ENCODE measurements at places on chromosomes 16 and 17. TPM values are rescaled to one million over a fixed set of nuclear protein-coding genes. Genes with fewer than 3 reads are reported as not detected.

GRCh38 chr17:81918832-81919545 is 1.0 kb upstream of the SIRT7 start:
- DNase-seq = no peak

DNA sequence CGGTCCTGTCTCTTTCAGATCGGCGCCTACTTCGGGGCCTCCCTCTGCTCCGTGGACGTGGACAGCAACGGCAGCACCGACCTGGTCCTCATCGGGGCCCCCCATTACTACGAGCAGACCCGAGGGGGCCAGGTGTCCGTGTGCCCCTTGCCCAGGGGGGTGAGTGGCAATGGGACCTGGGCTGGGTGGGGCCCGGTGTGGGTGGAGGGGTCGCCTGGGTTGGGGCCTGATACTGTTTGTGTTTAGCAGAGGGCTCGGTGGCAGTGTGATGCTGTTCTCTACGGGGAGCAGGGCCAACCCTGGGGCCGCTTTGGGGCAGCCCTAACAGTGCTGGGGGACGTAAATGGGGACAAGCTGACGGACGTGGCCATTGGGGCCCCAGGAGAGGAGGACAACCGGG is 37.7 kb downstream of the ITGAM start:
- no peak for DNase-seq

DNA sequence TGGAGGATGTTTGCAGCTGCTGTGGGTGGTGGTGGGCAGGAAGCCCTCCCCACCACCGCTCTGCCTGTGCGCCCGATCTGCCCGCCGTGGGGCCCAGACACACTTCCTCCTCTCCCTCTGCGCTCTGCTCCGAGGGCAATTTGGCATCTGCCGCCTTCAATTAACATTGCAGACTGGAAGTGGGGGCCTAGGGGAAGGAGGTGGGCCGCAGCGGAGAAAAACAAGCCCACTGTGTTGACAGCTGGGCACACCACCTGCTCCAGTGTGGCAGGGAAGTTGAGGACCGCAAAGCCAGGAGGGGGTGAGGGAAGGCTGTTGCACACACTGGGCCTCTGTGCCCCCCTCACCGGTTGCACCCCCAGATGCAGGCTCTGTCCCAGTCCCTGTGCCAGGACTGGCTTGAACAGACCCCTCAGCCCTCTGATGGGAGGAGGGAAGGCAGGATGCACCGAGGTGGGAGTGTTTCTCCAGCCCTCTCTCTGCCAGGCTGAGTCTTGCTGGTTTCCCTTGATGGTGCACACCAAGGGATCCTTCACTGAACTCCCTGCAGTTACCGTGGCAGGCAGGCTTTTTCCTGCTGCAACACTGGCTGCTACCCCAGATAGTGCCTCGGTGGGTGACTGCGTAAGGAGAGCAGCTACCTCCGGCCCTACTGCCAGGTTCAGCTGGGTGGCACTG is 72.8 kb upstream of the MED9 start:
- DNase-seq = no peak

DNA sequence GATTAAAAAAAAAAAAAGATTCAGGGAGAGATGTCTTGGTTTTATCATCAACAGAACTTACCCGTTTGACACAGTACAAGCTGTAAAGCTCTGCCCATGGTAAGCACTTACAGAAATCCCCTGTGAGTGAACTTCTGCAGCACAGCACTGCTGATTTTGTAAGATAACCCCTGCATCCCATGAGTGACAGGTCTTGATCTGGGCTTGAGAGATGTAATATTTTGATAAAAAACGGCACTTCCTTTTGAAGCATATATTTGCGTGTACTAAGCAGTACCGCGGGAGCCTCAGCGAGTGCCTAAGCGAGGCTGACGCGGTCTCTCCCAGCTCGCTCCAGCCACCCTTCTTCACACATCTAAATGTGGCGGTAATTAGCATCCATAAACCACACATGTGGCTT is 50.5 kb downstream of the IKZF3 start:
- DNase-seq = no peak

DNA sequence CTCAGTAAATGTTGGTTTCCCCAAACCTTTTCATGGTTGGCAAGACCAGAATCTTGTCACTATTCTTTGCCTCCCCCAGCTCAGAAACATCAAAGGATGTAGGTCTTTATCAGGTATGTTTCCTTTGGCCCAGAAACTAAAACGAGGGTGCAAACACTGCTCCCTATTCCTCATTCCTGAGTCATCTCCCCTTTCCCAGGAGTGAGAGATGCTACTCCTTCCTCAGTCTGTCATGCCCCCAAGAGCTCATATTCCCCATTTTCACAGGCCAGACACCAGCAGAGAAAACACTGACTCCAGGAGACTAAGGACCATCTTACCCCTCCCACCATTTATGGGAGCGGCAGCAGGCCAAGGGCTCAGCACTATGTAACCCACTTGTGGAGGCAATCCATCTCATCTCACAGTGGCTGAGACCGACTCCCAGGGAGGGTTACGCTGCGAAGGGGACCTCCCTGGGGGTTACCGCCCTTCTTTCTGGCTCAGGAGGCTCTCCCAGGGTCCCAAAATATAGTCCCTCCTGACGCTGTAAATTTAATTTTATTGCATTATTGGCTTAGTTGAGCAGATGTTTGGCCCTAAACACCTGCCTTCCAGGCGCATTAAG is 1.5 kb downstream of the GEMIN4 start:
- DNase-seq = no peak

DNA sequence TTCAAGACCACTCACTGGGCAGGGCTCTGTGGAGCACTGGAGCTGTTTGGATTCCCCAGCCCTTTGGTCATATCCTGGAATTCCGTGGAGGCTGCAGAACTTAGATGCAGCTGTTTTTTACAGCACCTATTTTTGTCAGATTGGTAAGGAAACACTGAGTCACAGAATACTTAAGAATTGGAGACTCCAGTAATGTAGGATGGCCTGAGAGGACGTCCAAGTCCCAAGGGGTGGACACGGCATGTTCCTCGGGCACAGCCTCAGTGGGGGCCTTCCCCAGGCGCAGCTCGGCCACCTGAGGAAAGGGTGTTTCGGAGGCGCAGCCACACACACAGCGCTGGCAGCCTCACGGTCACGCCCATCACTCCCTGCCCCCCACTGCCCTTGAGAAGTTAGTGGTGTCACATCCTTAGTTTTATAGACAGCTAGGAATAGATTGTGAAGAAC is 14.8 kb downstream of the PLD6 start:
- no peak for DNase-seq

DNA sequence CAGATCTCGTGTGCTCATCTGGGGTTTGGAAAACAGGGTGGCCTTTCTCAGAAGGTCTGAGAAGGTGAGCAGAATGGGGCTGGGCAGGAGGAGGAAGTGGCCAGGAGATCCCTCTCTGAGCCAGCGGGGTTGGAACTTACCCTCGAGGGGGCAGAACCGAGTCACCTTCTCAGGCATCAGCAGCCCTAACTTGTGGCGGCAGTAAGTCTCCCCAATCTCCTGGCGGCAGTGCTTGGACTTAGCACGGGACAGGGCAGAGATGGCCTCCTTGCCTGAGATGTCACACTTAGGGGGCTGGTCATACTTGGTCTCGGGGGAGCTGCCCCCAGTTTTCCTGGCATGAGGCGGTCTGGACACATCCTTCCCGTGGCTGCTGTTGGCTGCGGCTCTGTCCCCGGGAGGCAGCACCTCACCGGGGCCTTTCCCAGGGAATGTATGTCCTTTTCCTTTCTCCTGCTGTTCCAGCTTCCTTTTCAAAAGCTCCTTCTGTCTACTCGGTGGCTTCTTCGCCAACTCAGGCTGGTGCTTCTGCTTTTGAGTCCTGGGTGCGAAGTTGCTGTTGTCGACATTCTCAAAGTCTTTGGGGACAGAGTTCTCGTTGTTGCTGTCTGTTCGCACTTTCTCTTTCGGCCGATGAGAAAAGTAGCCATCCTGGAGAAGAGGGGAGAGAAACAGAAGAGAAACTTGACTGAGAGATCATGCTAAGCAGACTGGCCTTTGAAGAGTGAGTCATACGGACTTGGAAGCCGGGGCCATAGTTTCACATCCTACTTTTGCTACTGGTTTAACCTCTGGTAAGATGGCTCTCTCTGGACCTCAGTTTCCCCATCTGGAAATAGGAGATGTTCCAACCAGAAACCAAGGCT is 211.7 kb downstream of the XYLT1 start:
- DNase-seq = no peak

DNA sequence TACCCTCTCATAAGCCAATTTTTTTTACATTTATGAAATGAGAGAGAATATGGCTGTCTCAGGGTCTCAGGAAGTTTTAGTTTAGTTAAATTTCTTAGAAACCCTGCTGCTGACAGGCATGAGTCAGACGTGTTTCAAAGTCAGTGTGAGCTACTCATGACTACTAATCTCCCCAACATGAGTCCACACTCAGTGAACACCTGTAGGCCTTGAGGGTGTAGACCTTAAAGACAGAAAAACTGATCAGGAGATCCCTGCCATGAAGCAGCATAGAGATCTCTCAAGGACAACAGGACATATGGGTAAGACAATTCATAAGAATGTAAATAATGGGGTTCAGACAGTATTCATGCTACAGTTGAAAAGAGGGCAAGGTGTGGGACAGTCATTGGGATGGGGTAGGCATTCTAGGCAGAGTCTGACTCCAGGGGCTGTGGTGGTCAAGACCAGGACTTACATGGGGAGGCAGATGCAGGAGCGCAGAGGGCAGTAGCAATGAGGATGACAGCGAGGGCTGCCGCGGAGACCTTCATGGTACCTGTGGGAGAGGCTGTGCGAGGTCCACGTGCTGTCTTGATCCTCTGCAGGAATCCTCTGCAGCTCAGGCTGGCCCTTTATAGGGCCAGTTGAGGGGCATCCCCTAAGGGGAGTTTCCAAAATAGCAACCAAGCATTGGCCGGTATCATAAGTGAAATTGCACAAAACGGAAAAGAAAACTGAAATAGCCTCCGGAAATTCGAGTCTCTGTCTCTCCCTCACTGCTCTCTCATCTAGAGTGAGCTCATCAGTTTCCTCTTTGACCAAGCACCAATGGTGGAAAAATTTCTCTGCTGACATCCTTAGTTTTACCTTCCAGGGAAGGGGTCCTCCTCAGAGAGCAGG is at the start of gene CCL5:
Gene CCL5 (minus strand): TSS at position 588 of the 882 bp plus-strand sequence.
- no peak for DNase-seq

GRCh38 chr17:39599665-39600231 is 8.0 kb downstream of the NEUROD2 start:
- no peak for DNase-seq

DNA sequence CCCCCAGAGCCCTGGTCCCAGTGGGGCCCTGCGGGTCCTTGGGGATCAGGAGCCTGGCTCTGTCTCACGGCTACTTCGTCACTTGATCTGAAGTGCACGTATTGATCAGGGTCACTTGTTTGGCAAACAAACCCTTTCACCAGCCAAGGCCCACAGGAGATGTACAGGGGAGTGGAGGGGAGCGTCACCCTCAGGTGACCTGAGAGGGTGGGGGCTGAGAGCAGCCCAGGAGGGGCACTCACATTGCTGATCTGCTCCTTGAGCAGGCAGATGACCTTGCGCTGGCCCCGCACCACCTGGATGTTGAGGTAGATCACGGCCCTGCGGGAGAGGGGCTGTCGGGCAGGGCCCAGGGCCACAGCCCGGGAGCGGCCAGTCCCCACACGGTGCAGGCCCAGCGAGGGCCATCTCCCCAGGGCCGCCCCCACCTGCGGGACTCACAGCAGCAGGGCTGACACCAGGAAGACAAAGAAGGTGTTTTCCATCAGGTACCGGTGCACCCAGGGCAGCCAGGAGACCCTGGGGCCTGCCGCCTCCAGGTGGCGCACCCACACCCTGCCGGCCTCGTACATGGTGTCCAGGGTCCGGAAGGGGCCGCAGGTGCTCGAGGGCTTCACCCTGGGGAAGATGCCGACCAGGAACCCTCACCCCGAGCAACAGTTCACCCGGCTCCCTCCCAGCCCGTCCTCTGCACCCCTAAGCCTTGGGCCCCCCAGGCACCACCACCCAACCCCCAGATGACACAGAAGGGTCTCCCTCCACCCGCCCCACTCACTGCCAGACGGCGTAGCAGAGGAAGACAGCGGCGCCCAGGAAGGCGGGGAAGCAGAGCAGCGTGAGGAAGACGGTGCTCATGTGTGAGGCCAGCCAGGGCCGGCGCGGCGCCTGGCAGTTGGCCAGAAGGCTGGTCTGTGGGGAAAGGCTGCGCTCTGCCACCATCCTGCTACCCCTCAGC is 11.3 kb downstream of the TMC6 start:
- no peak for DNase-seq

- DNase-seq = peak; percentile 78
These were observed 77.5 kb upstream of the N4BP1 start for GRCh38 chr16:48687421-48688038.

- DNase-seq = peak; percentile 95
These were observed 5.1 kb downstream of the ETV4 start for GRCh38 chr17:43540821-43541674.

DNA sequence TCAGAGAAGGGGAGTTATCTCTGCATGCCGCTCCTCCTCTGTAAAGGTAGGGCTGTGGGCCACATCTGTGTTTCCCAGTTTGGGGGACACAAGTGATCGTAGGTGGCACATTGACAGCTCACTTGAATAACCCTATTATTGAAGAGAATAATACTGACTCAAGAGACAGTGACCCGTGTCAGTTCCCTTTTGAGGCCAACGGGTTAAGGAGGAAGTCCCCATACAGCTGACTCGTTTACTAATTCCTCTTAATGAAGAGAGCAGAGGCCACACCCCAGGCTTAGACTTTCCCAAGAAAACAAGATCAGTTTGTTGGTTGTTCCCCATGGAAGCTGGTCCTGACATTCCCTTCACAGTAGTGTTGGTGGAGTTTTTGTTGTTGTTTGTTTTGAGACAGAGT is 33.0 kb downstream of the IL4R start:
- DNase-seq = no peak

GRCh38 chr16:23504453-23505179 is 5.7 kb downstream of the GGA2 start:
- DNase-seq = peak; percentile 83

- no peak for DNase-seq
These were observed 59.0 kb downstream of the KPNA2 start for GRCh38 chr17:68094481-68095078.

GRCh38 chr17:53058031-53058430 is 764.7 kb upstream of the KIF2B start:
- DNase-seq = no peak

GRCh38 chr17:80349151-80349651 is 65.8 kb upstream of the ENDOV start:
- no peak for DNase-seq

DNA sequence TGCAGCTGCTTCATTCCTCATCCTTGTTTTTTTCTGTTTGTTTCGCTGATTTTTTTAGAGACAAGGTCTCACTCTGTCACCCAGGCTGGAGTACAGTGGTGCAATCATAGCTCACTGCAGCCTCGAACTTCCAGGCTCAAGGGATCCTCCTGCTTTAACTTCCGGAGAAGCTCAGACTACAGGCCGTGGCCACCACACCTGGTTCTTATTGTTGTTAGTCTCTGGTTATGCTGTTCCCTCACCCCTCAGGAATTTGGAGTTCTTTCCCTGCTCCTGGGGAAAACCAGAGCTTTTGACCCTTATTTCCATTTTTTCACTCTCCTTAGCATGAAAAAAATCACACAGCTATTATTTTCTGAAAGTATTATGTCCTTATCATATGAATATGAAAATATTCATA is 1.8 kb downstream of the ODF4 start:
- no peak for DNase-seq

Gene C1QTNF8
- total RNA-seq = not detected

Gene RAI1
- total RNA-seq = 7.3 TPM

Gene SLC6A2
- not detected for total RNA-seq

Gene SPN
- total RNA-seq = not detected

Gene TP53TG3F
- not detected for total RNA-seq

Gene CMIP
- 4.9 TPM for total RNA-seq

Gene SNAI3
- not detected for total RNA-seq

Gene TERB1
- total RNA-seq = 0.20 TPM

Gene MMP28
- total RNA-seq = 0.12 TPM

Gene ITGAE
- total RNA-seq = 63.4 TPM

Gene HOXB9
- total RNA-seq = 24.7 TPM
